Activated CD4-positive, alpha-beta T cell treated with anti-CD3 and anti-CD28 coated beads, Interleukin-2, amount 10 ng/mL, durations not matched to agents 24 days and 14 days (primary cell): ENCODE measurements at places on chromosomes 7 and 10. TPM values are rescaled to one million over a fixed set of nuclear protein-coding genes. Genes with fewer than 3 reads are reported as not detected.

The STAG3 gene
- 23.7 TPM in 2 replicates for total RNA-seq

The PPP1R17 gene
- total RNA-seq = not detected in 2 replicates

The LIPA gene
- total RNA-seq = 7.6 and 9.1 TPM in 2 replicates

The DOCK4 gene
- total RNA-seq = 0.33 and 0.89 TPM in 2 replicates

The ITPRID1 gene
- total RNA-seq = not detected in 2 replicates
